Fibroblast of villous mesenchyme (primary cell): ENCODE measurements at places on chromosomes 12 and 14.

DNA sequence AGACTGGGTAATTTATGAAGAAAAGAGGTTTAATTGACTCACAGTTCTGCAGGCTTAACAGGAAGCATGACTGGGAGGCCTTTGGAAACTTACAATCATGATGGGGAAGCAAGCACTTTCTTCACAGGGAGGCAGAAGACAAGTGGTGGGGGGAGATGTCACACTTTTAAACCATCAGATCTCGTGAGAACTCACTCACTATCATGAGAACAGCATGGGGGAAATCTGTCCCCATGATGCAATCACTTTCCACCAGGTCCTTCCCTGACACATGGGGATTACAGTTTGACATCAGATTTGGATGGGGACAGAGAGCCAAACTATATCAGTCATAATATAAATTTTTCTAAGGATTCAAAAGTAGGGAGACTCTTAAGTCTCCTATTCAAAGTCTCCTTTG lies 46.0 kb downstream of the SPIC start:
- DNase-seq: no peak

DNA sequence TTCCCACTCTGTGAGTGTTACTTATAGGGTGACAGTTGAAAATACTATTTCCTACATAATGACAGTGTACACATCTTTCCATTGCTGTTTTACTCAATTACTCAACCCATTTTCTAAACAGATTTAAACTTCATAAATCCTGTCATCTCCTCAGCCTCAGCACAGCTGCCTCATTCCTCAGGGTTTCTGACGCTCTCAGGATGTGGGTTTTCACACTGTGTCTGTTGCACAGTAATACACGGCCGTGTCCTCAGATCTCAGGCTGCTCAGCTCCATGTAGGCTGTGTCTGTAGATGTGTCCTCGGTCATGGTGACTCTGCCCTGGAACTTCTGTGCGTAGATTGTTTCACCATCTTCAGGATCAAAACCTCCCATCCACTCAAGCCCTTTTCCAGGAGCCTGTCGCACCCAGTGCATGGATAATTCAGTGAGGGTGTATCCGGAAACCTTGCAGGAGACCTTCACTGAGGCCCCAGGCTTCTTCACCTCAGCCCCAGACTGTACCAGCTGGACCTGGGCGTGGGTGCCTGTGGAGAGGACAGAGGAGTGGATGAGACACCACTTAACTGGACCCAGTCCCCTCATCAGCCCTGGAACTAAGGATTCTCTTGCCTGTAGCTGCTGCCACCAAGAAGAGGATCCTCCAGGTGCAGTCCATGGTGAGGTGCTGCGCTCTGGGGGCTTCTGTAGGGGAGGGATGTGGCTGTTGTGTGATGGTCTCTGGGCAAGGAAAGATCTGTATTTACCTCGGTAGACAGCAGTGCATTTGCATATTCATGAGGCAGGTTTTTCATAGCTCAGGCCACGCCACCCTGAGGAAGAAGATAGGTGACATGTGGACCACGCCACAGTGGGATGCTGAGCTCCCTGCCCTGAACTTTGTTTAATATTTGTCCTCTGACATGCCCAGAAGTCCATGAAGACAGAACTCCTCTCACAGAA lies 750.2 kb downstream of the TMEM121 start:
- no peak for DNase-seq

DNA sequence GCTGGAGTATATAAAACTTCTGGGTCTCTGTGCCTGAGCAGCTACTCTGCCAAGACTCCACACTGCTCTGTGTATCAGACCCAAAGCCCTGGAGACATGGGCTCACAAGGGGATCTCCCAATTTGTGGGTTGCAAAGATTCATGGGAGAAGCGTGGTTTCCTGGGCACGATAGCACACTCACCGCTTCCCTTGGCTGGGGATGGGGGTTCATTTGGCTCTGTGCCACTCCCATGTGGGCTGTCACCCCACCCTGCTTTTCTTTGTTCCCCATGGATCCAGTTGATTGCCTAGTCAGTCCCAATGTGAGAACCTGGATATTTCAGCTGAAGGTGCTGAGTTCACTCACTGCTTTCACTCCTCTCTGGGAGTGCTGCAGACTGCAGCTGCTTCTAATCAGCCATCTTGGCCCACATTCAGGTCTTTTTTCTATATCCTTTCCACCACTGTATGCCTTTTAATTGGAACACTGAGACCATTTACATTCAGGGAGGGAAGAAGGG lies 40.0 kb upstream of the PCNX4 start:
- DNase-seq: peak; percentile 5

GRCh38 chr14:47278233-47278842 lies 397.1 kb downstream of the MDGA2 start:
- no peak for DNase-seq

- no peak for DNase-seq
Measured at GRCh38 chr12:102871014-102871413, 46.0 kb downstream of the PAH start.

- no peak for DNase-seq
Measured at GRCh38 chr14:51862860-51863259, 2.4 kb downstream of the GNG2 start.

DNA sequence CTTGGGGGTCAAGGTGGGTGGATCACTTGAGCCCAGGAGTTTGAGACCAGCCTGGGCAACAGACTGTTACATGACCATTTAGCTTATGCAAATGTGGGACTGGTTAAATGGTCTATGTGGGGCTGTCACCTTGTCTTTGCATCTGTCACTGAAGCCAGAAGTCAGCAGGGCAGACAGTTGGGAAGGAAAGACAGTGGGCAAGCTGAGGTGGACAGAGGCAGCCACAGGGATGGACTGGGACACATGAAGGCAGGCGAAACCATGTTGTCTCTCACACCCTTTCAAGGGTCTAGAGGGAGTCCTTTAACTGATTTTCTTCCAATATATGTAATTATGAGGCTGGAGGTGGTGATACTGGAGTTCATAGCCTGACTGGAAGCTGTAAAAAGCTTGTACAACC lies 426.4 kb downstream of the TMEM121 start:
- DNase-seq: no peak

- peak; percentile 49 for DNase-seq
Measured at GRCh38 chr14:72906316-72906715, 12.4 kb upstream of the DPF3 start.

DNA sequence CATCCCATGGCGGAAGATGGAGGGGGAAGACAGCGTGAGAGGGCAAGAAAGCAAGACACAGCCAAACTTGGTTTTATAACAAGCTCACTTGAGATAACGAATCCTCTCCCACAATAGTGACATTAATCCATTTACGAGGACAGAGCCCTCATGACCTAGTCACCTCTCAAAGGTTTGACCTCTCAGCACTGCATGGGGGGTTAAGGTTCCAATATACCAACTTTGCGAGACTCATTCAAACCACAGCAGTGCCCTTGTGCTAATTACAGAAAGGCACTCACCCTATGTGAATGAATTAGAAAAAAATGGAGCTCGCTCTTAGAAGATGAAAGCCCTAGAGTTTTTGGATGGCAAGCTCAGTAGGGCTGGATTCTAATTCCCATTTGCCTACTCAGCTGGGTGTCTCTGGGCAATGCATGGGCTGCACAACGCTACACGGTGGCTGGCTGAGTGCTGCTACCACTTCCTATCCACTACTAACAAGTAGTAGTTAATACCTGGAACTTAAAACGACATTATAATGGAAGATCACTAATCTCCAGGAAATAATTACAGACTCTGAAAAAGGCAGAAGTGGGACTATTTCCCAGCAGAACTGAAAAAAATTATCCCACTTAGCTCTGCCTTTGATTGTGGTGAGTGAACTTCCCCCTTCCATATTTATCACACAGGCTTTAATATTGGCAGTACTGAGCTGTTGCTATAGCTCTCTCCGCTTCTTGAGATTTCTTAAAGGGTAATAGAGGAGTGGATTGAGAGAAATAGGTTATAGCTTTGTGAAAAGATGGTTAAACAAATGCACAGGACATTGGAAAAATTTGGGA lies 27.5 kb downstream of the TESPA1 start:
- DNase-seq: no peak

- peak; percentile 75 for DNase-seq
Measured at GRCh38 chr14:96098309-96098998, 59.3 kb downstream of the C14orf132 start.

DNA sequence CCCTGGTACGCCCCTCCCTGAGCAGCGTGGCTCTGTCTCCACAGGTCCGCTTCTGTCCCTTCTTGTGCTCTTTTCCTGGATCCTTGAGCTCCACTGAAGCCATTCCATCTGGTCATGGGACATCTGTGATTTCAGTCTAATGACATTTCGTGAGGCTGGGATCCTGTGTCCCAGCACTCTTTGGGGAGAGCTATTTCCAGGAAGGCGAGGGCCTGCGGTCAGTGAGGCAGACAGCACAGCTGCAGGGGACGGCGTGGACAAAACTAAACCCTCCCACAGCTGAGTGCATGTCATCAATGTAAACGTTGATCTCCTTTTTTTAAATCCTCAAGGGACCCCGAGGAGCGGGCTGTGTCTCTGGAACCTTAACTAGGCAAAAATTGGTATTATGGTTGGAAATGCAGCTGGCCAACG lies 127.7 kb downstream of the DACT1 start:
- peak; percentile 44 for DNase-seq

- peak; percentile 97 for DNase-seq
Measured at GRCh38 chr14:50060871-50061663, 55.3 kb downstream of the VCPKMT start.

GRCh38 chr12:81564237-81564636 lies 194.9 kb downstream of the PPFIA2 start:
- no peak for DNase-seq

- no peak for DNase-seq
Measured at GRCh38 chr14:76193696-76194095, 42.0 kb downstream of the GPATCH2L start.

DNA sequence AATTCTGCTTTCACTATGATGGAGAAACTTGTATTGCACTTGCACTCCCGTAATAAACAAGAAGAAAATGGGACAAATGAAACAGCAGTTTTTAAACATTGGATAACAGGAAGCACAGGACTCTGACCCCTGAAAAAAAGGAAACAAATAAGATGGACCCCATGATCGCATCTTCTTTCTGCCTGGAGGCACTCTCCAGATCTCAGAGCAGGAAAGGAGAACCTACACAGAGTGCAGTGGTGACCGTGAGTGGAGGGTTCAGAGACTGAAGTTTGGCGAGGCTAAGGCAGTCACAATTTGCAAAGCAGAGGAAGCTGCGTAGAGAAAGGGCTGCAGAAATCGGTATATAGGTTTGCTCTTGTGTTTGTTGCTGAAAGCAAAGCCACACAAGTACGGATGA lies 6.1 kb upstream of the FGF6 start:
- DNase-seq: no peak

DNA sequence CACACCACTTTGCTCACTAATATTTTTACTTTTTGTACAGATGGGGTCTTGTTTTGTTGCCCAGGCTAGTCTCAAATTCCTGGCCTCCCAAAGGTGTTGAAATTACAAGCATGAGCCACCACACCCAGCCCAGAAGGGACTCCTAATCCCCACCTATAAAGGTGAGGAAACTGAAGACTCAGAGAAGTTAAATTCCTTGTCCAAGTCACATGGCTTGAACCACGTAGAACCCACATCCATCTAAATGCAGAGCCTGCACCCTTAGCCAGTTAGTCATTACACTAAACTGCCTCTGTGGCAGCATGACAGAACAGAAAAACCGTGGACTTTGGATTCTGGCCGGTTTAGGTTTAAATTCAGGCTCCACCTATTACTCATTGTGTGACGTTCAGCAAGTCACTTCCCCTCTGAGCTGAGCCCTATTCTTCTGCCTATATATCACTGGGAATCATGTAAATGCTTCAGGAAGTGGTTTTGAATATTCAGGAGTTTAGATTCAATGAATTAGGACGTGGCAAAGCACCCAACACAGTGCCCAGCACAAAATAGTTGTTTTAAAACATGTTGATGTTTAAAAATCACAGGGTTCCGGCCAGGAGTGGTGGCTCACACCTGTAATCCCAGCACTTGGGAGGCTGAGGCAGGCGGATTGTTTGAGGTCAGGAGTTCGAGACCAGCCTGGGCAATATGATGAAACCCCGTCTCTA lies 3.0 kb upstream of the CORO1C start:
- DNase-seq: peak; percentile 70

DNA sequence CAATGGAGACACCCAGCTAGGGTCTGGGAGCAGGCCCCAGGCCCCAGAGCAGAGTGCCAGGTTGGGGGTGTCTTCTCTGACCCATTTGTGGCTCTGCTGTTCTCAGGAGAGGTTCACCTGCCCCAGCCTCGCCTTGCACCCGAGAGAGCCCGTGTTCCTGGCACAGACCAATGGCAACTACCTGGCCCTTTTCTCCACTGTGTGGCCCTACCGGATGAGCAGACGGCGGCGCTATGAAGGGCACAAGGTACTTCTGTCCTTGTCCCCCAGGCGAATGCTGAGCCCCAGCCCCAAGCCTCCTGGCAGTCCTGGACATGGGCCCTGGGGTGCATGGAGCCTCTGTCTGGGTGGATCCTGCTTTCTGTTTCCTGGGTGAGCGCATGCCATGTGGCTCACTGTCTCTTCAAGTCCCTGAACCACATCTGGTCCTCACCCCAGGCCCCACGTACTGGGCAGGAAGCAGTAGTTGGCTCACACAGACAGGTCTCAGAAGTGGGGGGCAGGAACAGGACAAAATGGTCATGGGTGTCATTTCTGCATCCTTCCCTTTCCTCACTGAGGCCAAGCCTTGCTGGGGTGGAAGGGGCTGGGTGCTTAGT lies 58.2 kb downstream of the BEGAIN start:
- DNase-seq: no peak

DNA sequence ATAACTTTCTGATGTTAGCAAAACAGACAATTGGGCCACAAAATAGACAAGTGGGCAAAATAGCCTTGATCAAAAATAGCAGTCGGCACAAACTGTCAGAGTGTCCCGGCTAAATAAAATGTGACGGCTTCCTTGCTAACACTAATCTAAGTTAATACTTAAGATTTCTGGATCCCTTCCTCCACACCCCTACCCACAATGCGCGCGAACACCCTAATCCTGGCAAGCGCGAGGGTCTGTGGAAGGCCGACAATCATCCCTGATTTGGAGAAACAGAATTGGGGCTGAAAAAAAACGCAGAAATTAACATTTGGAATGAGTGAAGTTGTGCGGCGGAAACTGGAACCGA lies 489 bp downstream of the CEP290 start:
- no peak for DNase-seq

- peak; percentile 91 for DNase-seq
Measured at GRCh38 chr14:102187044-102187443, 47.3 kb downstream of the WDR20 start.

GRCh38 chr12:40232602-40233001 lies 7.8 kb downstream of the LRRK2 start:
- DNase-seq: no peak

DNA sequence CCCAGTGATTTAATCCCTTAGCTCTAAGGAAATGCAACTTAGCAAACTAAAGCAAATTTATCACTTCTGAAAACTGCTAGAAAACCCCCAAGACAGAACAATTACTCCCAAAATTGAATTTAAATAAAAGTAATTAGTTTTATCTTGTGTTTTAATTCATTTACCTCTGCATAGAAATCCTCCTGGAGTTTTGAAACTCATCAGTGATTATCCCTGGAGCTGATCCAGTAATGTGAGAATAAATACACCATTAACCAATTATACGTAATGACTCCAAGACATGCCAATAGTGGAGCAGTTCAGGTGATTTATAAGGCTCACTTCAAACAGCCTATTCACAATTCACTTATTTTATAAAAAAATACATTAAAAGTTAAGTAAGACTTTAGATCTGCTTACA lies 855.3 kb upstream of the FLRT2 start:
- no peak for DNase-seq

GRCh38 chr14:105074601-105075053 lies 9.4 kb upstream of the GPR132 start:
- no peak for DNase-seq

GRCh38 chr12:57813111-57813970 lies 5.2 kb downstream of the AVIL start:
- no peak for DNase-seq

- no peak for DNase-seq
Measured at GRCh38 chr14:52119030-52119429, 50.2 kb upstream of the NID2 start.
